ENCODE measurements at places on chromosomes 1 and 21.

GRCh38 chr1:67120855-67121619 is 13.7 kb downstream of the C1orf141 start:
- no peak for DNase-seq

DNA sequence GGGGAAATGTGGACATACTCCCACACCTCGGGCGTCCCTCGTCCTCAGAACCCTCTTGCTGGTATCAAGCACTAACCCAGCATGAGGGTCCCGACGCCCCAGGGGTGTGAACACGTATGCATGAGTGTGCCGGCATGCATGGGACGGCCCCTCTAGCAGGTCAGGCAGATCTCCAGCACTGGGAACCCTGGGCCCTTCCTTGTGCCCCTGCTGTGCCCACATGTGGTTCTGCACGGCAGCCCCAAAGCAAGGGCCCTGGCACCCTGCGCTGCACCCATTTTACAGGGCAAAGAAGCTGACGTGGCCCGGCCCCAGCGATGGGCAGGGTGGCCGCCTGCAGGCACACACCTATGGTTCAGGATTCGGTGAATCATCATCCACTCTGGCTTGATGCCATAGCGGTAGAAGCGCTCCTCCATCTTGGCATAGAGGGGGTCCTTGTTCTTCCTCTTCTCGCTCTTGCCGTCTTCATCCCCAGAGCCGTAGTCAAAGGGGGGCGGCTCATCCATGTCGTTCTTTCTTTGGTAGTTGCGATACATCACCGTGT is 34.2 kb downstream of the CHD5 start:
- DNase-seq = no peak

DNA sequence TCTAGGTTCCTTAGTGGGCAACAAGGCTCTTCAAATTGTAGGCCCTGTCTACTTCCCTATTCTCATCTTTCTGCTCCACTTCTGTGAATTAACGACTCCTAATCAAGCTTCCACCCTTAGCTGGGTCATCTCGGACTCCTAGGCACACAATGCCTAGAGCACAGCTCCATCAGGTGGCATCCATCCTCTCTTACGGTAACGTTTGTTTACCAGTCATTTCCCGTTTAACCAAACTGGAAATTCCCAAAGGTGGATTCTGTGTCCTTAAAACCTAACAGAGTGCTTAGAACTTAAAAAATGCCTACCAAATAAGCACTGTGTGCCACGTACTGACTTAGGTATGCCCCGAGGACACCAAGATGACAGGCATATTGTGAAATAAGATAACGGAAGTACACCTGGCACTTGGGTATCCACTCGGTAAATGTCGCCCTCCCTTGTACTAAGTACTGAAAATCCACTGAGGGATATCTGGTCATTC is 1.5 kb downstream of the PARP1 start:
- DNase-seq = no peak

DNA sequence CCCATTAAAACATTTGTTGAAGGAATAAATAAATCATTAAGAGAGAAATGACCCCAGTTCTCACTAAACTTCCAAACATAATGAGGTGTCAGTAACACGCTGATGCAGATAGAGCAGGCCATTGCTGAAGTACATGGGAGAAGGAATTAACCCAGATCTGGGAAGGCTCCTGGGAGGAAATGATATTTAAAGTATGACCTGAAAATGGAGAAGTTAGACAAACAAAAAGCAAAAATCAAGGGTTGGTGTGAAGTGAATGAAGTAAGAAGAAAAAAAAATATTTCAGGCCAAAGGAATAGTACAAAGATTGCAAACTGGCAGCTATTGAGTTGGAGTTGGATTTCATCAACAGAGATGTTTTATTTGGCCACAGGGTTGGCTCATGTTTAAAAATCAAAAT is 71.4 kb downstream of the RGS2 start:
- no peak for DNase-seq

GRCh38 chr1:166273618-166274017 is 106.8 kb upstream of the FAM78B start:
- DNase-seq = no peak
